CD4-positive, alpha-beta T cell treated with Interleukin-6 for 4 hours (primary cell): ENCODE measurements at places on chromosomes 6 and 20.

DNA sequence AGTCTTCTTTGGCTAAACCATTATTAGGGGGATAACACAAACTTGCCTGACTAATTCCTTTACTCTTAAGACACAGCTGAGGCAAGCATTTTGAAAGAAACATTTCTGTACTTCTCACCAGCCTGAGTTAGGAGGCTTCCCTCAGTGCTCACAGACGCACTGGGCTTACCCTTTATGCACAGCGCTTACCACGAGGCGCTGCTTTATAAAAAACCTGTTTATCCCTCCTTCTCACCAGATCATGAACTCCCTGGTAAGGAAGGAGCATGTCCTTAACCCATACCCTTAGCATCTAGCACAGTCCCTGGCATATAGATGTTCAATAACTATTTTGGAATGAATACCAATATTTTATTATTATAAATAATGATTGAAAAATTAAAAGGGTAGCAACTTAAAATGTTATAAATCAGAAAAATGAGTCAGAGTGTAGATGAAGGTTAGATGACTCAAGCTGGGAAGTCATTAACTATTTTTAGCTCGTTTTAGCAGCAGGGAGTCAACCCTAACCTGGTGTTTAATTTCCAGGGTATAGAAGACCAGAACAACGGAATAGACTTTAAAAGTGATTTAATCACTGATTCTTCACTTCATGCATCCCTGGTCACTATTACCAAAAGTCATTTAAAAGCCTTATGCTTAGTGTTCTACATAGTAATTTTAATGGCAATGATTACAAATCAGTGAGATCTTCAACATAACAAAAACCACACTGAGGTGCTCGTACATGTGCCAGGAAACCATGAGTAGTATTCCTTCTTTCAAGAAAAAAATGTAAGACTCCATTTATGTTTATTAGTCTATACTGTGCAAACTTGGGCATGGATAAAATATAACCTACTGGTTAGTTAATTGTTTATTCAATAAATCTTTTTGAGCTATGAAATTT is 4.1 kb upstream of the TPD52L1 start:
- no peak for DNase-seq

GRCh38 chr6:24205020-24205492 is 79.0 kb downstream of the NRSN1 start:
- DNase-seq = peak; percentile 1

DNA sequence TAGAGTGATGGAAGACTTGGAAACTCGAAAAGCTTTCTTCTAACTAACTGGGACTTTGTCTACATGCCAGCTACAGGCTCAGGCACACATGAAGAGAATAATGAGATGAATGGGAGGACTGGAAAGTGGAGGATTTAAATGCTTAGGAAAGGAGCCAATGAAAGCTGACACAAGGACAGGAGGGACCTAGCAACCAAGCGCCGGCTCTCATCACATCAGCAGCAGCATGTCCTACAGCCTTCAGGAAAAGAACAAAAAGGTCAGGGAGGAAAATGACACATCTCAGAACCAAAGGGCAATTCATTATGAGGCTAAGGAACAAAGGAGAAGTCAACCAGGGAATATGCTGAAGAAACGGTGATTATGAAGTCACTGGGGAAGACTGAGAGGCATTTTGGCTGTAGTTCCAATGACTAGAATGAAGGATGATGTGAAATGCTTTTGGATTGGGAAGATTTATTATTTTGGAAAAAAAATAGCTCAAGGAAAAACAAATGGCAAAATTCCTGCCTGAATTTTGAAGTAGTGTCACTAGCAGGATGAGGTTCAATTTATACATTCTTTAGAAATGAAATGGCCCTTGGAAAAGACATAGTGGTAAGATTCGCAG is 5.7 kb downstream of the BACH2 start:
- no peak for DNase-seq

GRCh38 chr6:111990214-111990613 is 63.7 kb upstream of the CCN6 start:
- DNase-seq = no peak

GRCh38 chr6:89644864-89645263 is 6.3 kb upstream of the LYRM2 start:
- DNase-seq = no peak

- no peak for DNase-seq
Measured at GRCh38 chr6:69570106-69570505, 226.7 kb downstream of the LMBRD1 start.

- peak; percentile 84 for DNase-seq
Measured at GRCh38 chr6:16322666-16323312, 84.4 kb downstream of the GMPR start.

GRCh38 chr20:8433291-8433690 is 301.2 kb downstream of the PLCB1 start:
- DNase-seq = no peak

DNA sequence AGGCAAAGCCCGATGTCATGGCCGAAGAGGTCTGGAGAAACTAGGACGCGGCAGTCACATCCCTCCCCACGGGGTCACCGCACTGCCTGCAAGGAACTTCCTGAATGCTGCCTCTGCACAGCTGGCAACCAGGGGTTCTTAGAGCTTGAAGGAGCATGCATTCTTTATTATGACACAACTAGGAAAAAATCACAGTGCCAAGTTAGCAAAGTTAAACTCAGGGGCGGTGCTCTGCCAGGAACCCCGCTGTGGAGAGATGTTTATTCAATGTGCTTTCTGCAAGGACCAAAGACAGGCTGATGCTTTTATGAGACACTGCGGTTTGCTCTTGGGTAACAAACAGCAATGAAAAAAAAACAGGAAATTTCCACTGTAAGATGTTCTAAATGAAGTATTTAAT is 287.3 kb upstream of the FOXQ1 start:
- no peak for DNase-seq
